Left cardiac atrium (tissue), 4 donors: ENCODE measurements at places on chromosomes 4 and X. TPM values are rescaled to one million over a fixed set of nuclear protein-coding genes. Genes with fewer than 3 reads are reported as not detected.

Gene SRPK3
- 24.1 TPM for total RNA-seq

Gene ARHGAP6
- total RNA-seq: 5.9 TPM

Gene SLC10A6
- 0.76 TPM for total RNA-seq

Gene CCKAR
- total RNA-seq: not detected

Gene REPS2
- 10.5 TPM for total RNA-seq

Gene DDIT4L
- 6.1 TPM for total RNA-seq

Gene GDPD2
- total RNA-seq: not detected

Gene LARP7
- total RNA-seq: 43.9 TPM

Gene SYTL5
- total RNA-seq: 0.39 TPM

Gene TLL1
- 2.9 TPM for total RNA-seq

Gene PITX2
- total RNA-seq: 14.3 TPM

Gene HSFX3
- not detected for total RNA-seq

Gene AGA
- total RNA-seq: 6.9 TPM

Gene UGT2B11
- not detected for total RNA-seq

Gene S100P
- total RNA-seq: 1.9 TPM

Gene PNCK
- 14.6 TPM for total RNA-seq
